Left renal pelvis (tissue), 4 donors: ENCODE measurements at places on chromosomes 12 and 14.
A peak's percentile ranks its signal among the peaks of the same experiment; 100 is the strongest.

DNA sequence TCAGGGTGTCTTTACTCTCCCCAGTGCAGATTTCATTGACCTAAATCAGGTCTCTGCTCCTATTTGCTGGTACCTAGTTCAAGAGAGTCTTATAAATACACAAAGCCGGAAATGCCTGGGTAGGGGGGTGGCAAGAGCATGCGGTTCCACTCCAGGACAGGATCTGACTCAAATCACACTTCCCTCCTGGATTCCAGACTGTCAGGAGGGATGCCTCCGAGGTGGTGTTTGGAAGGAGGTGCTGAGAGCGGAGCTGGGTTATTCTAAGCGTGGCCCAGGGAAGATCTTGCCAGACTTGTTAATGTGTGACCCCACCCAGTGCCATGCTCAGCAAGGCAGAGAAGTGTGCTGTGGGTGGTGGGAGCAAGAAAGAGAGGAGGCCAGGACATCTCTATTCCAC lies 49.8 kb downstream of the B4GALNT3 start:
- no peak for DNase-seq

DNA sequence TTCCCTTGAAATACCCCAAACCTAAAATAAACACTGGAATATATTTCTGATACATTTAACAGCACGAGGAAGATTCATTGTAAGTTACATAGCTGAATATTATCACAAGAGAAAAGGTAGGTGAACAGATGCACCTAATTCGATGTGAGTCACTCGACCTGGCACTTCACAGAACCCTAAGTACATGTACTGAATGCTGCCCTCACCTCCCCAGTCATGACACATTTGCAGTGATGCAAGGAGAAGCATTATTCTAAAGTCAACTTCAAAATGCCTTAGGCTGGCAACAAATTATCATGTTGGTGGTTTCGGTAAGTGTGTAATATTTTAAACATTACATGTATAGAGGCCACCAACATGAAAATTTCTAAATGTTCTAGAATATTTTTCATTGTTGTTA lies 35.2 kb upstream of the TMTC2 start:
- no peak for DNase-seq

DNA sequence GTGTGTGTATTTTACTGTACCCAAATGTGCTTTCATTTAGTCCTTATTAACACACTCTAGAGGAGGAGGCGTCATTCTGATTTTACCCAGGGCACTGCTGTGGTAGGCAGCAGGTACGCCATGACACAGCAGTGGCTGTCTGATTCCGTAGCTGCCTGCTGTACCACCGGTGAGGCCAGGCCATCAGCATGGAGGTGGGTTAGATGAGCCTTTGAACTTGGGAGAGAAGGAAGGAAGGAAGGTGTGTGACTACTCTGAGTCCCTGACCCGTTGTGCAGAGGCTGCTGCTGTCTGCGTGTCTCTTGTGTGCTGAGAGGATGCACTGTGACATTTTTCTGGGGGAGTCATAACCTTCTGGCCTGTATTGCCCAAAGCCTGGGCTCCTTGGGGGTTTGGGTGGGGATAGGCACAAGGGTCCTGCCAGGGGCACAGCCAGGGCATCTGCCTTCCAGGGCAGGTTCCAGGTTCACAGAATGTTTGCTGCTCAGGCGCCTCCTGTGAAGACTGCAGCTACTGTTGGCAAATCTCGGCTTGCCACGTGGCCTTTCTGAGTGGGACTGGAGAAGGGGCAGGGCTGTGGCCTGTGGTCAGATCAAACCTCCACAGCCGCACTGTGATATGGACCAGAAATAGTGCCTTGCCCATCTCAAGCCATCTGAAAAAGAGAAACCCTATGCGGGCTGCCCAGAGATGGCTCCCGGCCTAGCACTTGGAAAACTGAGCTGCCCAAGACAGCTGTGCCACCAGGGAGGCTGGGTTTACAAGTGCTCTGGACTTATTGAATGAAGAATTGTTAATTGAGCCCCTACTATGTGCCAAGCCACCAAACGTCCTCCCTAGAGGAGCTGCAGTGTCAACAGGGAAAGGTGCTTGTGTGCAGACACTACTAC lies 47.1 kb downstream of the MLXIP start:
- DNase-seq: no peak

- DNase-seq: no peak
Observed at GRCh38 chr12:75738486-75738885, 227.1 kb upstream of the KRR1 start.

DNA sequence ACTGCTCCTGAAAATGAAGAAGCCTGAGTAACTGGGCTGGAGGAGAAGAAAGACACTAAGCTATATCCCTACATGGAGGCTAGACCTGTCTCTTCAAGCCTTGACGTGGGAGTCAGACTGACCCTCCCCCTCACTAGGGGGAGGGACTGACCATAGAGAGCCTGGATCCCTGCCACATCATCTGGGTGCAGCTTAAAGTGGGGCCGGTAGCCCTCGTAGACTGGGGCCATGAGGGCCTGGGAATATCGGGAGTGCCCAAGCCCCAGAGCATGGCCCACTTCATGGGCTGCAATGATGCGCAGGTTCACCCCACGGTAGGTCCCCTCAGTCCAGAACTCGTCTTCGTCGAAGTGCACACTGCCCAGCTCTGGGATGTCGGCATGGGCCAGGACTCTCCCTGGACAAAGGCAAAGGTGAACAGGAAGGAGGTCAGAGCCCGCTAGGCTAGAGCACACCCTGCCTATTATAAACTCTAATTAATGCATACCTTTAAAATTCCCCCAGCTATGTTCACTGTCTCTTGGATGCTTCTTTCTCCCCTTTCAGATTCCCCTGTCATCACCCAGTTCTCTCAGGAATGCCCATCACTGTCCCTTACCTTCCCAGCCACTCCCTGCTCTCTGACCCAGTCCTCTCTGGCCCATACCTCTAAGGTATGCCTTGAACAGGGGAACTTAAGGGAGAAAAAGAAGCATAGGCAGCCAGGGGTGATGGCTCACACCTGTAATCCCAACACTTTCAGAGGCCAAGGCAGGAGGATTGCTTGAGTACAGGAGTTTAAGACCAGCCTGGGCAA lies 3.2 kb downstream of the MMP19 start:
- no peak for DNase-seq

DNA sequence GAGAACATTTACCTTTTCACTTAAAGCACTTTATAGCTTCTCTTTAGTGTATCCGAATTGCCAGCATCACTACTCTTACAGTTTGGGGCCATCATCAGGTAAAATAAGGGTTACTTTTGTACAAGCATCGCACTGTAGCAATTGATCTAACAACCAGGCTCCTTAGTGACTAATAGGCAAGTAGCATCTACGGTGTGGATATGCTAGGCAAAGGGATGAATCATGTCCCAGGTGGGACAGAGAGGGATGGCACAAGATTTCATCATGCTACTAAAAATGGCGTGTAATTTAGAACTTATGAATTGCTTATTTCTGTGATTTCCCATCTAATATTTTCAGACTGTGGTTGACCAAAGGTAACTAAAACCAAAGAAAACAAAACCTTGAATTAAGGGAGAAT lies 582.3 kb downstream of the KCNH5 start:
- DNase-seq: no peak

DNA sequence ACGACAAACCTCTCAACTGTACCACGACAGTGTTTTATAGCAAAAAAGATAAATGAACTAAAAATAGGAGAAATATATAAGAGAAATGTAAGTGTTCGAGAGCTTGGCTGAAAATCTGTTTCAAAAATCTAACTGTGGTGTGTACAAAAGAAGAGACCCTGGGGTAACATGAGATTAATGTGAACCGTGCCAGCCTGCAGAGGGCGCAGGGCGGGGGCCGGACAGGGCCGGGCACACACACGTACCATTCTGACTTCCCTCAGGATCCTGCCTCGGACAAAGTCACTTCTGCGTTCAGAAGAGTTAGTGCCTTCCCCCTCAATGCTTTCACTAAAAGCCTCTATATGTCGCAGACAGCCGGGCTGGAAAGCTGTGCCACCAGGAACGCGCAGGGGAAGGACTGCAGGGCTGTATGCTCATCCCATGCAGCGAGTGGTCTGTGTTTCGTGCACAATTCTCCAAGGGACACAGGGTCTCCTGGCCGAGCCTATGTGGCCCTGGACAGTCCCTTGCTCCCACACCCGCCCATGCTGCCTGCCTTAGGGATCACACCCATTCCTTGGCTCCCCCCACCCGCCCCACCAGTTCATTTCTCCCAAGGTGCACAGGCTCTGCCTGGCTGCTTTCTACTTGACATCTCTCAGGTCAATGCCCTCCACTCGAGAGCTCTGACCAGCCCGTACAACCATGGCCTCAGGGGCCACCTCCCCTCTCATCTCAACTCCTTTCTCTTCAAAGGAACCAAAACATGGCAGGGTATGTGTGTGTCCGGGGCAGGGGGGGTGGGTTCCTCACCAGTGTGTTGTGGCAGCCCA lies 8.5 kb downstream of the CDCA4 start:
- DNase-seq: no peak

GRCh38 chr14:22152161-22152870 lies 436.7 kb downstream of the DAD1 start:
- DNase-seq: no peak

- DNase-seq: no peak
Observed at GRCh38 chr14:99633141-99633540, 11.8 kb upstream of the HHIPL1 start.

DNA sequence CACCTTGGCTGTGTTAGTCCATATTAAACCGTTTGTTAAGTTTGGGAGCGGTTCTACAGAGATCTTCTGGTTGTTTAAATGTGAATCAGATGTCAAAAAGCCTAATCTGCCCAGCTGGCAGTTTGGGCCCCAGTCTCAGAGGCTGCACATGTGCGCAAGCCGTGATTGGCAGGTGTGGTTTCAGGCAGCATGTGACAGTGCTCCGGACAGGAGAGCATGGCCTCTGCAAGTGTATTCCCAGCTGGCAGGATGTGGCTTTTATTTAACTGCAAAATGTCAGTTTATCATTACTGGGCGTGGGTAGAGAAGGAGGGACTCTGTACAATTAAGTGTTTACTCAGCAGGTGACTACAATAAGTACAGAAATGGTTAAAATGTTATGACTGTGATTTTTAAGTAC lies 77.5 kb downstream of the PELI2 start:
- no peak for DNase-seq

DNA sequence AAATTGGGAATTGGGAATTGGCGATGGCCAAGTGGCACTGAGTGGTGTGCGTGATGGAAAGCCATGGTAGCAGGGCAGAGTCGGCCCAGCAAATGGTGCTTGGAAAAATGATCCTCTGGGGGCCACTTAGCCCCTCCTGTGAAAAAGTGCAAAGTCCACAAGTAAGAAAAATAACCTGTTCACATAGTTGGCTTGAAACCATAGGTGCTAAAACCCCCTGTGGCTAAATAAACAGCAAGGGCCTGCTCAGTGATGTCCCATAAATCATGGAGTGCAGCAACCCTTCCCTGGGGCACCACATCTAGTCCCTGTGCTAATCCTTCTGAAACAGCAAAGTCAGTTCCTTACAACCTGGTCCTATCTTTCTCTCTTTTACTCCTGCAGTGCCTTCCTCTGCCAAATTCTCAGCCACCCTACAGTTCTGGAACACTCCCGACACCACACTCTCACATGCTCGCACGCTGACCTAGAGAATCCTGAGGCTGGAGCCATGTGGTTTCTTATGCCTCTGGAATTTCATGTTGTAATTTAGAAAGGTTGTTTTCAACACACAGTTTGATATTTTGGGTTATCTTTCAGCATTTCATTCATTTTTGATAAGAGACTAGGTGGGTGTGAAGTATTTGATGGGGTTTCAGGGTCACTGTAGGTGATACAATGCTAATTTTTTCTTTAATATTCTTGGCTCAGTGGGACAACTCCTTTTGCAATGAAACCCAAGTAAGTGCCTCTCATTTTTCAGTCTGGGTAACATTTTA lies 123.6 kb downstream of the SMOC1 start:
- no peak for DNase-seq

GRCh38 chr12:76014007-76014406 lies 17.6 kb downstream of the PHLDA1 start:
- no peak for DNase-seq

GRCh38 chr12:116590561-116590960 lies 31.4 kb downstream of the MAP1LC3B2 start:
- no peak for DNase-seq

DNA sequence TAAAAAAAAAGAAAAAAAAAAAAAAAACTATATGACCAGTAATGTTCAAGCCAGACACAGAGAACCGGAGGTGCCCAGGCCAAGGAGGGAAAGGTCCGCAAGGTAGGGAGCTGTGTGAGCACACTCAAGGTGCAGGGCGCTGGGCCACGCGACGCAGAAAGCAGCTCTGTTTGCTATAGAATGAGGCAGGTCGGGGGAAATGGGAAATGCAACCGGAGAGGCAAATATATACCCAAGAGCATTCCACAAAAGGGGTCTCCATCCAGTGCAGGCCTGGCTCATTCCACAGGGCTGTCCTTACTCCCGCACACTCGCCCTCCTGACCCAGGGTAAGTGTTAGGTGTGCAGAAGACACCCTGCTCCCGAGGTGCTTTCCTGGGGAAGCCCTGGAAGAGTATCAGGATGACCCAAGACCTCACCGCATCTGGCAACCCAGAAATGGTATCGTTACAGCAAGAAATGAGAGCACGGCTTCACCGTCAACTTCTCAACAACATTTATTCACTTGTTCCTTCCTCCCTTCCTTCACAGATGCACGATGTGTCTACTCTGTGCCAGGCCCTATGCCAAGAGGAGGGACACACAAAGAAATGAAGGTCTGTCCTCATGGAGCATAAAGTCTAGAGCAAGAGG lies 86.4 kb downstream of the BCL11B start:
- DNase-seq: no peak

- no peak for DNase-seq
Observed at GRCh38 chr14:99329711-99330315, 57.8 kb upstream of the BCL11B start.

- no peak for DNase-seq
Observed at GRCh38 chr12:57952766-57953165, 11.4 kb downstream of the ATP23 start.

- DNase-seq: peak; percentile 38
Observed at GRCh38 chr14:59870277-59871165, at the start of gene RTN1. Gene RTN1, minus strand, starts transcription at chr14:59870776. Its CDS starts 146 bp downstream, at chr14:59870630.

GRCh38 chr12:64825143-64826021 lies 935 bp downstream of the TBC1D30 start:
- DNase-seq: no peak

DNA sequence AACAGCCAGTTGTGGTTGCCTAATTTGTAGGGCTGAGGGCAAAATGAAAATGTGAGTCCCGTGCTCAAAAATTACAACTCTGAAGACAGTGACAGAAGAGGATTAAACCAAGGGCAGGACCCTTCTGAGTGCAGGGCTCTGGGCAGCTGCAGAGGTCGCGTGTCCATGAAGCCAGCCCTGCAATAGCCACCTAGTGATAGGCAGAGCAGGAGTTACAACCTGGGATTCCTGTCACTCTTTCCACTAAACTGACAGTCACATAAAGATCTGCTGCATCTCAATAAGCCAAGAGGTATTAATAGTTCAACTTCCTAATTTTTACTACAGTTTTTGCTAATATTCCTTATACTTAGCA lies 94.1 kb downstream of the SLC2A13 start:
- no peak for DNase-seq

DNA sequence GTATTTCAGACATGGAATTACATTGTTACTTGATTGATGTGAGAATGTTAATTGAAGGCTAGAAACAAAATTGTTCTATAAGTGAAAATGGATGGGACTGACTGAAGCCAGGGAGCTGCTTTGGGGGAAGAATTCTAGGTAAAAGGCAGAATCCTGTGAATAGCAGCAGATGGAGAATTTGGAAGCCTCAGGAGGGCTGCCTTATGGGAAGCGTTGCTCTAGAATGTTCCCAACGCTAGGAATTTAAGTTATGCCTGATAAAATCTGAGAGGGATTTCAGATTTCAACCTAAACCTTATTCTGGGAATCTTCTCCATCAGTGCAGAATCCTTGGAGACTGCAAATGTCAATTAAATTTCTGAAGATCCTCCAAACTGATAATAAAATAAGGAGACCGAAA lies 858.2 kb upstream of the FLRT2 start:
- no peak for DNase-seq

GRCh38 chr12:31002361-31002725 lies 71.3 kb upstream of the DDX11 start:
- no peak for DNase-seq
